ENCODE measurements at places on chromosomes 4 and X.

GRCh38 chrX:65871671-65872311 is 168.1 kb downstream of the VSIG4 start:
- no peak for DNase-seq

DNA sequence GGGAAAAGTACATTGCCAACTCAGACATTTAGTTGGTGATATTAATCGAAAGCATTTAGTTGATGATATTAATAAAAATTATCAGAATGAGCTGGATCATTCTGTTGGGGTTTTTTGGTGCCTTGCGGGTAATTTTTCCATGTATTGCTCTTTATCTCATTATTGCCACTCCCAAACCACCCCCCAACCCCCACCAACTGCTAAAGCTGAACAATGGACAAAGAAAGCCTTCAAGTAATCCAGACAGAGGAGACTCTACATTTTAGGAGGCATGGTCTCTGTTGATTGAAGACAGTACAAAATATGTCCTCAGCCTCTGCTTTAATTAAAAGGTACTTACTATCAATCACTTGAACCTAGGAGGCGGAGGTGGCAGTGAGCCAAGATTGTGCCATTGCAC is 22.5 kb downstream of the PDK3 start:
- DNase-seq, result no peak

- DNase-seq, result no peak
Measured at GRCh38 chrX:118347736-118348135, 1.8 kb downstream of the WDR44 start.

GRCh38 chr4:6626066-6626465 is 14.4 kb upstream of the MRFAP1 start:
- DNase-seq, result no peak

GRCh38 chrX:150099316-150099715 is 161.0 kb upstream of the EOLA2 start:
- DNase-seq, result no peak

DNA sequence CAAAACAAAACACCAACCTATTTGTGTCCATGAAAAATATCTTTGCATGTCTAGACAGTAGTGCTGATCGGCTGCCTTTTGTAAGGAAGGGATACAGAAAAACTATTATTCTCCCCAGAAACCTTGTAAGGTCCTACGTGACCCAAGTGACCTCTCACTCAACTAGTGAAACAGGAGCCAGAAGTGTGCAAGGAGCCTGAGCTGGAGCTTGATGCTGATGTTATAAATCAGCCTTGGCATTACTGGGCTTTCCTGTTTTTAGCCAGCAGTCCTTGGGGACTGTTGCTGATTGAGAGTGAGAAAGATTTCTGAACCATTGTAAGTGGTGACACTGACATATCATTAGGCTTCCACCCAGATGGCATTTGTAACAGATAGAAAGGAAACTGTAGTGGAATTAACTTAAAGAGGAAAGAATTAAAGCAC is 100.8 kb upstream of the LIMCH1 start:
- DNase-seq, result no peak

GRCh38 chrX:154020536-154021115 is 924 bp upstream of the IRAK1 start:
- DNase-seq, result no peak

DNA sequence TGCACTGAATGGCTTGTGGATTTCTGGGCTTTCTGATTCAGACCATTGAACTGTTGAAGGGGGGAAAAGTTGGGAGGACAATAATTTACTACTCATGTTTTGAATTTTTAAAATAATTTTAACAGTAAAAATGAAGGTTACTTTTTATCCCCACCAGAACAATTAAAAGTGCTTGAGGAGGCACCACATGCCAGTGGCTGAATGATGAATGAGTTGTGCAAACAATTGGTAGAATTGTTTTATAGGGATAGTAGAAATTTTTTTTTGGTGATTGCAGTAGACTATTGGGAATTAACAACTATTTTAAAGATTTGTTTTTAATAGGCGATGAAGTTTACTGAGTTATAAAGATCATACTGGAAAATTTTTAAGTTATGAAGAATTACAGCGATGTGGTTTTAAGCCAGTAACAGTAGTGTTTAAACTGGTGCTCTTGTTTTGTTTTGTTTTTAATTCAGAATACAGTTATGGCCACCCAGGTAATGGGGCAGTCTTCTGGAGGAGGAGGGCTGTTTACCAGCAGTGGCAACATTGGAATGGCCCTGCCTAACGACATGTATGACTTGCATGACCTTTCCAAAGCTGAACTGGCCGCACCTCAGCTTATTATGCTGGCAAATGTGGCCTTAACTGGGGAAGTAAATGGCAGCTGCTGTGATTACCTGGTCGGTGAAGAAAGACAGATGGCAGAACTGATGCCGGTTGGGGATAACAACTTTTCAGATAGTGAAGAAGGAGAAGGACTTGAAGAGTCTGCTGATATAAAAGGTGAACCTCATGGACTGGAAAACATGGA is 2.7 kb downstream of the REST start:
- no peak for DNase-seq

- no peak for DNase-seq
Measured at GRCh38 chr4:8274765-8275547, 5.4 kb downstream of the HTRA3 start.

- no peak for DNase-seq
Measured at GRCh38 chr4:166197166-166197565, 324.1 kb downstream of the TLL1 start.

GRCh38 chrX:70921709-70922352 is 9.1 kb downstream of the SLC7A3 start:
- no peak for DNase-seq

DNA sequence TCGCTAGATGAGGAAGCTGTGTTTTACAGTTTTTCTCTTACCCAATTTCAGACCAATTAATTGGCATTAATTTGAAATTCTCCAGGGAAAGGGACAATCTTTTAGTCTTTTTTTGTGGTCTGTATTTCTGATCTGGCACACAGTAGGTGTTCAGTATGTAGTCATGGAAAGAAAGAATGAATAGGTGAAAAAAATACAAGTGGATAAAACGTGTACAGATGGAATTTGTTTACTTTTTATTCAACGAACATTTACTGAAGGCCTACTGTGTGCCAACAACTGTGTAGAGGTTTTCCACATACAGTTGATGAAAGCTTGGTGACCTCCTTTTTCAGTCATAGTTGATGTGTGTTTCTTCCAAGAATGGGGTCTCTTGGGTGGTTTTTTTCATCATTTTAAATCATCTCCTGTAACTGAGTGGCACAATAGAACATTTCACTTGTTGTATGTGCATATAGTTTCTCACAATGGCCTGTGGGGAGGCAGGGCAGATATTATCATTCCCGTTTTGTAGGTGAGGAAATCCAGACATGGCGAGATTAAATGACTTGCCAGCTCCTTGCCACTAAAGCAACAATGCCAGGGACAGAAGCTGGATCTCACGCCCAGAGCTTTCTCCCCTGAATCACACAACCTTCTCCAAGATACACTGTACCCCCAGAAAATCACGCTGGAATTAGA is 102.4 kb downstream of the CEP135 start:
- DNase-seq, result no peak

DNA sequence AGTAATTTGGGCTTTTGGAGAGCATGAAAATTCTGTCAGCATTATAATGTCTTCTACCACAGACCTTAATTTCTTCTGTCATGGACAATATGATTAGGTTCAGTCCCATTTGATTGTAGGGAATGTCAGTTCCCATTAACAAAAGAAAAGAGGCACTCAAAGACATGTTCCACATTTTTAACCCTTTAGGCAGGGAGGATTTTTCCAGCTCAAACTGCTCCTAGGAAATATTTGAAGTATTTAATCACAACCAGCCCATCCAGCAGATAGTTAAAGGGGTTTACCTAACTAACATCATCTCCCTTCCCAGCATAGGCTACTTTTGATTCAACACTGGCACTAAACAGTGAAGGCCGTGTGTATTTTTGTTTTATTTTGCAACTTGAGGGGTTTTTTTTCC is 256.0 kb downstream of the DHX15 start:
- no peak for DNase-seq

DNA sequence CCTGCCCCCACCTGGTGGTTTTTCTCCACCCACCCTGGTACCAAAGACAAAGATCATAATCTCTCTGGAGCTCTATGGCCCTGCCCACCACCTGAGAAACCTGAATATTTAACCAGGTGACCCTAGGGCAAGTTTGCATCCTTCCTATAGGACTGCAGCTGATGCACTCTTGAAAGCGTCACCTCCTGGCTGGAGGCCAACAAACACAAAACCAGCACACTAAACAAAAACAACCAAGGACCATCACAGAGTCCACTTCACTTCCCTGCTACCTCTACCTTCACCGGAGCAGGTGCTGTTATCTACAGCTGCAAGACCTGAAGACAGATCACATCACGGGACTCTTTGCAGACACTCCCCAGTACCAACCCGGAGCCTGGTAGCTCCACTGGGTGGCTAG is 296.7 kb upstream of the FGF13 start:
- no peak for DNase-seq

All from stimulated activated CD4-positive, alpha-beta T cell treated with anti-CD3 and anti-CD28 coated beads, Interleukin-1b, Interleukin-23, amount 100 ng/mL, for 1 hour (primary cell).